ENCODE measurements at places on chromosomes 6 and 20.

DNA sequence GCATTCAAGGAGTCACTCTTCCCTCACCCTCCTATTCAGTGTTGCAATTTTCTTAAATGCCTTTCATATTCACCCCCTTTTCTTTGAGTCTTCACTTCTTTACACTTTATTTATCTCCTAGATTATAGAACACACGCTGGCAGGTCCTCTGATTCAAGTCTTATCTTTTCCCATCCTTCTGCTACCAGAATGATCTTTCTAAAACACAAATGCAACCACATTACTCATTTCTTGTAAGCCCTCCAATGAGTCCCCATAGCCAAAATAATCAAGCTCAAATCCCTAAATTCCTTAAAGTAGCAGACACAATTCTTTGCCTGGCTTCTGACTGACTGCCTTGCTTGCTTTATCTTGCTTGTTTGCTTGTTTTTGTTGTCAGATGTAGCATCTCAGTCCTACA, 920.0 kb downstream of the TFAP2A start:
- DNase-seq = no peak

DNA sequence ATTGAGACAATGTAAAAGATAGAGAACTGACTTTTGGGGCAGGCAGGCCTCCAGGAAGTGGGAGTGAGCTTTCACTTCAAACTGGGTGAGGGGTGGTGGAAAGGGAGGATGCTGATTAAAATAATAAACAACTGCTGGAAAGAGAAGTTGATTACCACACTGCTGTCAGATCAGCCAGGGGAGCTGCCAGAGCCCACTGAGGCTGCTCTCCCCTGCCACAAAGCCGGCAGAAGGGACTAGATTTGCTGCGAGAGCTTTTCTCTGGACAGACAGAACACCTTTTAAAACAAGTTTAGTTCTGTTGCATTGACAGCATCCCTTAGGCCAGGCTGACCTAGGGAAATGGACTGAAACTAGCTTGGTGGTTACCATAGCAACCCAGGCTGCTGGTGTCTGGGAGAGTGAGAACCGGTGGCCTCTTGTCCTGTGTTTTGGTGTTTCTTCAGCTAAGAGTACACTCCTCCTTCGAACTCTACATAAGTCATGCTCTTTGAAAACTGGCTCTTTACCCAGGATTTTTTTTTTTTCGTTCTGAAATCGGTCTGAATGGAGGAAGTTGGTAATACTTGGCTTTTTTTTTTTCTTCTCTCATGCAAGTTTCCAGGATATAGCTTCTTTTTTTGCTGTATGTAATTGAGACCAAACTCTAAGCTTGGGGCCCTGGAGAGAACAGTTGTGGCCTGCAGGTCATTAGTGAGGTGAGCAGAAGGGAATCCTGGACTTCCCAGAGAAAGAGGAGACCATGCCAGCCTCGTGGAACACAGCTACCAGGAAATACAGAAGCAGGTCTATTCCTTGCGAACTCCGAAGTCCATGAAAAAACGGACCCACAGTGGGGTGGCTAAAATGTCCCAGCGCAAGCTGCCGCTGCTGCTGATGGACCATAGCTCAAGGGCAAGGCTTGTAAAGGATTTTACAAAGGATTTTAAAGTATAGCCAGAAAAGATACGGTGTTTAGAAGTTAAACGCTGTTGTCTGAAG, 374.4 kb downstream of the UTRN start:
- DNase-seq = no peak

- no peak for DNase-seq
Measured at GRCh38 chr6:36432151-36432671, 10.4 kb downstream of the PXT1 start.

- no peak for DNase-seq
Measured at GRCh38 chr6:26075063-26075717, 12.0 kb upstream of the HFE start.

- no peak for DNase-seq
Measured at GRCh38 chr6:129211626-129212025, 328.7 kb downstream of the LAMA2 start.

- no peak for DNase-seq
Measured at GRCh38 chr6:102732898-102733297, 1339.4 kb downstream of the GRIK2 start.
